ENCODE measurements at places on chromosomes 13 and 19.

DNA sequence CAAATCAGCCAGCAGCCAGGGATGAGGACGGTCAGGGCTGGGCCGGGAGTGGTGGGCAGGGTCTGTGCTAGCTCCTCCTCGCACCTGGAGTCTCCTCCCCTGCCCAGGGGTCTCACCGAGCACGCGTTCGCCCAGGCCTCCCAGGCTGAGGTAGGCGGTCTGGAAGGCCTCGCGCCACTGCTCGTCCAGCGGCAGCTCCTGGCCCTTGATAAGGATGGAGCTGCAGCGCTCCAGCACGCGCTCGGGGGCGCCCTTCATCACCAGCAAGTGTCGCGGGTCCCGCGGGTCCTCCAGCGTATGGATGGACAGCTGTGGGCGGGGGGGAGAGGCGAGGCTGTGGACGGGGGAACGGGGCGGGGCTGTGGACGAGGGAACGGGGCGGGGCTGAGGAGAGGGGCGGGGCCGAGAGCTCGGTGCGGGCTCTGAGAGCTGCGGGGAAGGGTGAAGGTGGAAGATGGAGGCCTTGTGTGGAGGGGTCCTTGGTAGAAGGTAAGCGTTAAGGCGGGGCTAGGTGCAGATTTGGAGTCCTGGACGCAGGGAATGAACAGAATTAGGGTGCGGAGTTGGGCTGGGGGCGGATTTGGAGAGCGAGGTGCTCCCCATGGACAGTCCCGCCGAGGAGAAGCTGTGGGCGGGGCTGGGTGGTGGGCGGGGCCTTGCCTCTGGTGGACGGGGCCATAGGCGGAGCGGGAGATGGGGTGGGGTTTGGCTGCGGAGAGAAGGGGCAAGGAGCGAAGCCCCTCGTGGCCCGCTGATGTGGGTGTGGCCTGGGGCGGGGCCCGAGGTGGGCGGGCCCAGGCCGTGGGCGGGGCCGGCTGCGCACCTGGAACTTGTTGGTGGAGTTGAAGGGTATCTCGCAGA is 5.7 kb downstream of the ATP4A start:
- no peak for DNase-seq

GRCh38 chr13:74027161-74027779 is 106.9 kb downstream of the KLF12 start:
- no peak for DNase-seq

DNA sequence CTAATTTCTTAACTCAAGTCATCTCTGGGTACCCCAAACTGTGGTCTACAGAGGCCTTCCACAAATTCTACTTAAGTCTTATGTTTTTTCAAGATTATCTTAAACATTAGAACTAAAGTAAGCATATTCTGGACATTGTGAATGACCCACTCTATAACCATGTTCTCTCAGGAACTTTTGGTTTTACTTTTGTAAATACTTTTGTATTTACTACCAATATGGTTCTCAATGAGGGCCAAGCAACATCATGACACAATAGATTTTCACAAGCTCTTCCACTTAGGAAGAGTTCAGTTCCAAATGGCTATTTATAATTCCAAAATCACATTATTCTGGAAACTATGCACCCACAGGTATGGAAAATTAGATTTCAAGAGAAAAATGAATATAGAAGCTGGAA is 10.8 kb downstream of the DIAPH3 start:
- no peak for DNase-seq

GRCh38 chr13:49791711-49792549 is 552 bp downstream of the KPNA3 start:
- no peak for DNase-seq

DNA sequence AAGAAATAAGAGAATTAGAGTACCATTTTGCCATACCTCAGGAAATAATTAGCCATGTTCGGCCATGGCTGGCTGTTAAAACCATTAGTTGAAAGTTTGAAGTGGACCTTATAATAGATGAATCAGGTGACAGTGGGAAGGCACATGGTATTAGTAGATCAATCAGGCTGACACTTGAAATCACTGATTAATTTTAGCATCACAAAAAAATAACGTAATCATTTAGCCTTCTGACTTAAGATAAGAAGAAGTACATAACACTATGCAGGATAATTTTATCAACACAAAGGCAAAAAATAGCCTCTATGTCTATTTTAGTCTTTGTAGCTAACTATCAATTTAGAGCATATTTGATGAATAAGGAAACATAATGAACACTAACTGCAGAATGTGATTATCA is 615.5 kb downstream of the PCDH17 start:
- no peak for DNase-seq

- DNase-seq: no peak
These were observed 19.7 kb downstream of the RFX1 start for GRCh38 chr19:13986348-13986904.

DNA sequence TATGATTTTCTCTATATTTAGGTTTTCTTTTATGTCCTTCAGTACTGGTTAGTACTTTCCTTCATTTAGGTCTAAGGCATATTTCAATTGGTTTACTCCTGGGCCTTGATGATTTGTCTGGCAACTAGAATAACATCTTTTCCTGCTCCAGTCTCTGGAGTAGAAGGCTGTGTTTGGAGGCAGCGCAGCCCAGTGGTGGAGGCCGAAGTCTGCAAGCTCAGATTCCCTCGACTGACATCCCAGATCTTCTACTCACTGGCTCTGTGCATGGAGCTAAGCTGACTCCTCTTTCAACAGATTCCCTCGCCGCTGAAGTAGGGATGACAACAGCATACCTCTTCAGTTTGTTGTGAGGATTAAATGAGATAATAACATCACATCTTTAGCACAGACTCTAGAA is 141.0 kb downstream of the RAP2A start:
- DNase-seq: no peak

DNA sequence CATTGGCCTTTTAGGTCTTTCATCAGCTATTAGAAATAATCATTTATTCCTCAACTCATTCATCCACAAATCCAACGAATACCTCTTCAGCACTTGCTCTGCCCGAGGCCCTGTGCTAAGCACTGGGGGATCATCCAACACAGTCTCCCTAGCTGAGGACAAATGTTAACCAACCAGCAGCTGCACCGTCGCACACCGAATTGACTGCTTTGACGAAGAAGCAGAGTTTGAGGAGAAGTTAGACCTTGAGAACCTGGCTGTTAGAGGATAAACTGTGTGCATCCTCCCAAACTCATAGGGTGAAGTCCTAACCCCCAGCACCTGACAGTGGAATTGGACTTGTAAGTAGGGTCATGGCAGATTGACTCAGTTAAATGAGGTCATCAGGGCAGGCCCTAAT is 170.9 kb downstream of the USP12 start:
- no peak for DNase-seq

DNA sequence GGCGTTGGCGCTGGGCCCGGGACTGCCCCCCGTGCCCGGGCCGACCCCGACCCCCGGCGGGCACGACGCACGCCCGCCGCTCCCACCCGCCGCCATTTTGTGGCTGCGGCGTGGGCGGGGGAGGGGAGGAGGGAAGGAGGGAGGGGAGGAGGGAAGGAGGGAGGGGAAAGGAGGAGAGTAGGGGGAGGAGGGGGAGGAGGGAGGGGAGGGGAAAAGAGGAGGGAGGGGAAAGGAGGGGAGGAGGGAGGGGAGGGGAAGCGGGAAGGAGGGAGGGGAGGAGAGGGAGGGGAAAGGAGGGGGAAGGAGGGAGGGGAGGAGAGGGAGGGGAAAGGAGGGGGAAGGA is at the start of gene BTBD2:
Gene BTBD2 (minus strand): TSS at position 107 of the 343 bp plus-strand sequence. CDS start 11 bp downstream, at position 96.
- DNase-seq: no peak

DNA sequence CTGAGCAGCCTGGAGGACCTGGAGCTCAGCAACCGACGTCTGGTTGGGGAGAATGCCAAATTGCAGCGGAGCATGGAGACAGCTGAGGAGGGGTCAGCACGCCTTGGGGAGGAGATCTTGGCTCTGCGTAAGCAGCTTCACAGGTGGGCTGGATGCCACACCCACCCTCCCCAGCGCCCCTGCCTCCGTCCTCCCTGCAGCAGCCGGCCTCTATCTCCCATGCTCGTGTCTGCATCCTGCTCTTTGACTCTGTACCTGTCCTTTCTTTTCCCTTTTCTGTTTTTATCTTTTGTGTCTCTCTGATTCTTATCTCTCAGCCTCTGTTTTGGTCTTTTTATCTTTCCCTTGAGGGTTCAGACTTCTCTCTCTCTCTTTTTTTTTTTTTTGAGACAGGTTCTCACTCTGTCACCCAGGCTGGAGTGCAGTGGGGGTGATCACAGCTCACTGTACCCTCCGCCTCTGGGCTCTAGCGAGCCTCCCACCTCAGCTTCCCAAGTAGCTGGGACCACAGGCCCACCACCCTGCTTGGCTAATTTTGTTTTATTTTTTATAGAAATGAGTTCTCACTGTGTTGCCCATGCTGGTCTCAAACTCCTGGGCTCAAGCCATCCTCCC is 10.1 kb downstream of the KASH5 start:
- no peak for DNase-seq

GRCh38 chr19:21841488-21842097 is 5.6 kb upstream of the ZNF43 start:
- DNase-seq: no peak

DNA sequence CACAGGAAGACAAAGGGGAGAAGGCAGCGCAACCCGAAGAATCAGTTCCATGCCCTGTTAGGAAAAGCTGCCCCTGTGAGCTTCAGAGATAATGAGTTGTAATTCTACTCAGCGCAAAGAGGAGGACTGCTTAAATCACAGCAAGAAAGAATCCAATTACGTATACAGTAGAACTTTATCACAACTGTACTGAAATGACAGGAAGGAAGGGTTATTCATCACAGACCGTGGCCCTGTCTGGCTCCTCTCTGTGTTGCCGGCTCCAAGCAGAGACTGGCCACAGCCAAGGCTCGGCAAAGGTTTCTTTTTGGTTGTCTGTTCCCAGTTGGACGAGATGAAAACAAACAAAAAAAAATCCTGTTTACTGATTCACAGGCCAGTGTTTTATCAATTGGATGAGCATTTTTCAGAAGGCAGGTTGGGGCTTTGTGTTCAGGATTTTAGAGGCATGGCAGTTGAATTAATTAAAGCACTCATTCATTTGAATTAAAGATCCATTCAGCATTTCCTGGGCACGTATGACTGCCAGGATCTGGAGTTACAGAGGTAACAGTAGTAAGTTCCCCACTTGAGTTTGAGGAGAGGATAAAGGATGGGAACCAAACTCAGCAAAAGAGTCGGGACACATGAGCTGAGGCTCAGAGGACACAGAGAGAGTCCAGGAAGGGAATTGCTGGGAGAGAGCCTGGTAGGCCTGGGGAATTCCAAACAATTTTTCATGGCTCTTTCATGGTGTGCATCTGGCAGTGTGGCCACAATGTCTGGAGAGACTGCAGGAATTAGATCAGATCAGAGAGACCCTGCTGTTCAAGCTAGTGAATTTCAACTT is 341.0 kb downstream of the DNAJC15 start:
- DNase-seq: no peak

DNA sequence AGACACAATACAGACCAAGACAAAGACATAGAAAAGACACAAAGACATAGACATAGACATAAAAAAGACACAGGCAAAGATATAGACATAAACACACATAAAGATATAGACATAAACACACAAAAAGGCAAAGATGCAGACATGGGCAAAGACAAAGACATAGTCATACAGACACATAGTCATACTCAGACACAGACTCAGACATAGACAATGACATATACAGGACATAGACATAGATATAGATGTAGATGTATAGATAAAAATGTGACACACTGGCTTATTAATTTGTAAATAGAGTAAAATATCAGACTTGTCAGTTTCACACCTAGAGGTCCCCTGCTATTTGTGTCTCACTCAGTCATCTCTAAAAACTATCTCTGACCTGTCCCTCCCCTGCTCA is 42.8 kb downstream of the OR10H4 start:
- no peak for DNase-seq
